ENCODE measurements at places on chromosomes 1 and 21.

DNA sequence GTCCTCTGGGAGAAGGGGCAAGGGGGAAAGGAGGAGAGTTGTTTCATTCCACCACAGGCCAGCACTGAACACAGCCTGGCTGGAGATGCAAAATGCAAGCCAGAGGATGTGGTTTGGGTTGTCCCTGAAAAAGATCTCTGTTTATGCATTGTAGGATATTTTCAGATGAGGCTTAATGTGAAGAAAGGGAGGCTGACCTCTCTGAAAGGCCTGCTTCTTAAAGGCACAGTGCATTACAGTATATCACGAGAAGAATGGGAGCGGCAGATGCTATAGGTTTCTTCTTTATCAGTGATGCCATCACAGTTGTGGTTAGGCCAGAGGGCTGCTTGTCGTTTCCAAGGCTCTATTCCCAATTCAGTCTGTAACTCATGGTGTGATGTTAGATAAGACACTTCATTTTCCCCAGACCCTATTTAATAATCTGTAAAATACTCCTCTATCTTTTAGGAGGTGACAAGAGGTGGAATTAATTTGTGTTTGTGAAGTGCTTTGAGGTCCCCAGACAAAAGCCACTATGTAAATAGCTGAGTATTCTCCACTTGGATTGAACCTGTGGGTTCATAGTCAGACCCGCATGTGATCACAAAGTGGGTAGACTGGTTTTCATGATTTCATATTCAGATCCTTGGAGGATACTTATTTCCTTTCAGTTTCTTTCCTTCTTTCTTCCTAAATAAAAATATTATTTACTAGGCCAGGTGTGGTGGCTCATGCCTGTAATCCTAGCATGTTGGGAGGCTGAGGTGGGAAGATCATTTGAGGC, 76.5 kb upstream of the WDR26 start:
- no peak for DNase-seq

GRCh38 chr1:20480951-20481617, 4.9 kb downstream of the CAMK2N1 start:
- DNase-seq, result no peak

- DNase-seq, result no peak
Observed at GRCh38 chr1:61616830-61617229, 108.1 kb downstream of the TM2D1 start.

DNA sequence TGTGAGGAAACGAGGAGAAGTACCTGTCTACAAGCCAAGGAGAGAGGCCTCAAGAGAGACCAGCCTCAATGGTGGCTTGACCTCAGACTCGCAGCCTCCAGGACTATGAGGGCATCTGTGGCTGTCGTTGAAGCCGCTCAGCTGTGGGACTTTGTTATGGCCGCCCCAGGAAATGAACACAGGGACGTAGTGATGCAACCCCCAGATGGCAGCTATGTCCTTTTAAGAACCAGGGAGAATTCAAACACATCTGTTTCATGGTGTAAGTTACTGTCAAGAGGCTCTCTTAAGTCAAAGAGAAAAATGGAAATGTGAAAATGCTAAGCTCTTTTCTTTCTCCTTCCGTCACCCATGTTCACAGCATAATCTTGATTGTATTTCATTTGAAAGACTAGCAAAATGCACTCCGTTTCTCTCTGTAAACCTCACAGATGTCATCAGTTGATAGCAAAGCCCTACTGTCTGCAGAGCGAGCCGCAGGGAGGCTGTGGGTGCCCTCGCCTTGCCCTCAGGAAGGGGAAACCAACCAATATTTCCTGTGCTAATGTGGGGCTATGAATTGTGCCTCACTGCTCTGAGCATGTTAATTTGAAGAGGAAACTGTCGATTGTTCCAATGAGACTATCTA, 21.3 kb downstream of the UBASH3A start:
- no peak for DNase-seq

DNA sequence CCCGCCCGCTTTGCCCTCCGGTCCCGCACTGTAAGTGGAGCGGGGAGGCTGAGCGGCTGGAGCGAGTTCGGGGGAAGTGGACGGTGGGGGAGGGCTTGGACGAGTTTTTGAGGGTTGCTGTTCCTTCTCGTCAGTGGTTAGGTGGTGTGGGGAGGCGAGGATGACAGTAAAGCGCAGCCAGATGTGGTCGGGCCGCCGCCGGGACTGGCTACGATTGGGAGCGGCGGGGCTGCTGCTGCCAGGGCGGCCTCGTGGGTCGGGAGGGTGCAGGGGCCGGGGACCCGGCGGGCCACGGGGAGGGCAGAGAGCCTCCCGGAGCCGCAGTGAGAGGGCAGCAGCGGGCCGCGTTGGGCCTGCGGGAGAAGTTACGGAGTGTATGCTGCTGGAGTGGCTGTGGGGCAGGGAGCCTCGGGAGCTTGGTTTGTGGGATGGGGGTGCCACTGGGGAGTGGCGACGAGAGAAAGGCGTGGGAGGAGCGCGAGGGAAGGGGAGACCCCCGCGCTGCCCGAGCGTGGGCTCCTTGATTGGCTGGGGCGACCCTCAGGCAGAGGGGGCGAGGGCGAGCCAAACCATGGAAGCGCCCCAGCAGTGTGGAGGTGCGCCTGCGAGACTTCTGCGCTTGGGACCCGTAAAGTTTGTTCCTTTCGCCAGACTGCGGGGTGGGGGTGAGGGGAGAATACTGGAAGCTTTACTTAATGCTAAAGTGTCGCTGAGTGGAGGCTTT, 2.1 kb downstream of the ADGRL2 start:
- DNase-seq, result no peak

DNA sequence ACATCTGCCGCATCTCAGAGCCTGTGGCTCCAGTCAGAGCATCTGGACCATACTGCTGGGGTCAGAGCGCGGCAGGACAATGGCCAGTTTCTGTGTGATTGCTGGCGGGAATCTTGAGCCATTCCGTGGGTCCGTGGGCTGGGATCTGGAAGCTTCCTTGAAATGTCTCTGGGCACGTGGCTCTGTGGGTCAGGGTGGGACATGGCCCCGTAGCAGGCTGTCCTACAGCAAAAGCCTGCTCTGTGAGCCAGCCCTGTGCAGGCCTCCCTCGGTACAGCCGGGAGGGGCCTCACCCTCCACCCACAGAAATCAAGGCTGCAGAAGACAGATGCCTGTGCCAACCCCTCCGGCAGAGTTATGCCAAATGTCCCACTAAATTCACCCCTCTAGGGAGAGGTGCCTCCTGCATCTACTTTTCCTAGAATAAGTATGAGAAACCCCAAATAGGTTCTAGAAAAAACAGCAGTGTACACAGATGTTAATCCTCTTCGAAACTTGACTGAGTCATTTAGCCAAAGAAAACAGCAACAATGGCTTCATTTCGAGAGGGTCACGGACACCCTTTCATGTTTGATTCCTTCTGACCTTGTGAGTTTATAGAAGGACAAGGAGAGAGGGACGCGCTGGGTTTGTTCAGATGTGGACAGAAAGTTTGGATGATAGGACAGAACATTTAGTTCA, 27.8 kb downstream of the COL18A1 start:
- no peak for DNase-seq

DNA sequence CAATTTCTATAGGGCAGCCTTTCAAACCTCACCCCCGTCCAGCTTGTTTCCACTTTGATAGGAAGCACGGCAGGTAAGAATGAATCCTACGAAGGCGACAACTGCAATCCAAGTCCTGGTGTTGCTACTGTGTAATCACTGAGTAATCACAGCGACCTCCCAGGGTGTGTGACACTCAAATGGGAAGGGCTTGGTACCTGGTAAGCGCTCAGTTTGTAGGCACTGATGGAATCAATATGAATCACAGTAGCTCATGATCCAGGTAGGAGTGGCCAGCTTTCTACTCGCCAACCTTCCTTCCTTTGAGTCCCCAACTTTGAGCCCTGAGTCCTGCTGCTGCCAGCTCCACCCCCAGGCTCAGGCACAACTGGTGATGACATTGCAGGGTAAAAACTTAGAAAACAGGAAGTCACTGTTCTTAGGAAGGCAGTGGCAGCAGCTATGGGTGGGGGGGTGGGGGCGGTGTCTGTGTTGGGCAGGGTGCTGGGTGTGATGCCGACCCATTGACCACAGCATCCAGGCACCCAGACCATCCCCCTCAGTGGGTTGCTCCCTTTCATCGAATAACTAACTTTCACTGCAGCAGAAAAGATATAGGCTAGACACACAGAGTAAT, 70.7 kb downstream of the CD247 start:
- no peak for DNase-seq

DNA sequence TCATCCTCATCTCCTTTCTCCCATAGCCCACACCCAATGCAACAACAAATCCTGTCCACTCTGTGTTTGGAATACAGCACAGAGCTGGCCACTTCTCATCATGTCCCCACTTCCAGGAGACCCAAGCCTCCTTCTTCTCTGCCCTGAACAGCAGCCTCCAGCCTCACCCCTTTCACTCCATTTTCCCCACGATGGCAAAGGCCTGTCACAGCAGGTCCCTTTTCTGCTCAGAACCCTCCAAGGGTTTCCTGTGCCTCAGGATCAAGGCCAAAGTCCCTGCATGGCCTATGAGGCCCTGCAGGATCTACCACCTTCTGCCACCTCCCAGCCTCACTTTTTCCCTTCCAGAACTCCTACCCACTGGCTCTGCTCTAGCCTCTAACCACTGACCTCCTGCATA, 78.5 kb downstream of the CSMD2 start:
- DNase-seq, result no peak

GRCh38 chr1:60581455-60582220, 500.7 kb upstream of the NFIA start:
- DNase-seq, result no peak

DNA sequence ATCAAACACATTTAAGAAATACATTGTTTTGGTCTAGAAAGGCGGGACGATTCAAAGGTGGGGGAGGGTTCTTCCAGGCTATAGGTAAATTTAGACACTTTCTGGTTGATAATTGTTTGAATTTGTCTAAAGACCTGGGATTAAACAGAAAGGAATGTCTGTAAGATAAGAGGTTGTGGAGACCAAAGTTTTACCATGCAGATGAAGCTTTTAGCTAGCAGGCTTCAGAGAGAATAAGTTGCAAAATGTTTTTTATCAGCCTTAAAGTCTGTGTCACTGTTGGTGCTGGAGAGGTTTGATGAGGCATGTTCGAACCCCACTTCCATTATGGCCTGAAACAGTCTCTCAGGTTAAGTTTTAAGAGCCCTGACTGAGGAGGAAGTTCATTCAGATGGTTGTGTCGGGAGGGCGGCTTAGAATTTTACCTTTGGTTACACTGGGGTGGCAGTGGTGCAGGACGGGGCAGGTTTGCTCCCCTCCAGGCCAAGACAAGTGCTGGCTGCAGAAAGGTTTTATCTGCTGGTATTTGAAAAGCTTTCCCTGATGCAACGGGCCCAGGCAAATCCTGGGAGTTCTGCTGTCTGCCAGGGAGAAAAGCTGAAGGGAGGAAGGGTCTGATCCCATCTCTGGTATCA, 16.0 kb upstream of the SLC2A5 start:
- no peak for DNase-seq

DNA sequence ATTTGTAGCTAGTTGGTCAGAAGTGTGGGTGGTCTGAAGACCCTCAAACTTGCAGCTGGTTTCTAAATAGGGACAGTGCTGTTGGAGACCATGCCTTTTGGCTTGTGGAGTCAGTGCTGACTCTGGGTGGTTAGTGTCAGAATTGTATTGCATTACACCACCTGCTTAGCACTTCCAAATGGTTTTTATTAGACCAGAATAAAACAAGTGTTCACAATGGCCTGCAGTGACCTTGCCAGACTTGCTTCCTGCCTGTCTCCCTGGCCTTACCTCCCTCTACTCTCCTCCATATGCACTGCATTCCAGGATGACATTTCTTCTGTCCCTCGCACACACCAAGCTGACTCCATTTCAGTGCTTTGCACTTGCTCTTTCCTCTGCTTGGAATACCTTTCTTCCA, 72.7 kb upstream of the CNIH3 start:
- no peak for DNase-seq

DNA sequence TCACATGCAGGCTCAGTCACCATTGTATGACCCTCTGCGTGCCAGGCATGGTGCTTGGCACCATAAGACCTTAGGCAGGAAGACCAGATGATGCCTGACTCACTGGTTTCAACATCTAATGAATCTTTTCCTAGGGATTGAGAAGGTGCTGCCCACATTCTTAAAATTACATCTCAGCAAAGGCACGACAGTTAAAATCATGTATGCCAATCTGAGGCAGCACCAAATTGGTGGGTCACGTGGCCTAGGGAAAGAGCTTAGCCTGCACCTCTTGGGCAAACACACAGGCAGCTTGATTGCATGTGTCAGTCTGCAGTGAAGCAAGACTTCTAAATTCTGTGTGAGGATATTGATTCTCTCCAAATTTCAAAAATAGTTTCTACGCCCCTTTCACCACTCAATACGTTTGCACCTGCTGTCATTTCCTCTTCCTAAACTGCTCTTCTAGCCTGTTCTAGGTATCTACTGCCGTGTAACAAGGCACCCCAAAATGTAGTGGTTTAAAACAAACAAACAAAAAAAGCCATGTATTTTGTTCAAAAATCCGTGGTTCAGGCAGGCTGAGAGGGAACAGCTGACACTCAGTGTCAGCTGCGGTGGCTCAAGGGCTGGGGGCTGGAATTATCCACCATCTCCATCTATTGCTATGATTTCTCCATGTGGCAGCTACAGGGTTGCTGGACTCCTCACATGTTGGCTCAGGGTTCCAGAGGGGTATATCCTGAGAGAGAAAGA, 160.2 kb upstream of the FGGY start:
- DNase-seq, result no peak

- no peak for DNase-seq
Observed at GRCh38 chr21:41526478-41527087, 18.6 kb upstream of the TMPRSS2 start.

Data from NCI-H1436 treated with DMSO at 0.1 percent for 48 hours (cell line).